ENCODE measurements at places on chromosomes 1 and 21.
A peak's percentile ranks its signal among the peaks of the same experiment; 100 is the strongest.

GRCh38 chr1:183374825-183375224 is 43.4 kb downstream of the NMNAT2 start:
- no peak for DNase-seq

- DNase-seq = no peak
These were observed 32.2 kb downstream of the FAM177B start for GRCh38 chr1:222769181-222769580.

DNA sequence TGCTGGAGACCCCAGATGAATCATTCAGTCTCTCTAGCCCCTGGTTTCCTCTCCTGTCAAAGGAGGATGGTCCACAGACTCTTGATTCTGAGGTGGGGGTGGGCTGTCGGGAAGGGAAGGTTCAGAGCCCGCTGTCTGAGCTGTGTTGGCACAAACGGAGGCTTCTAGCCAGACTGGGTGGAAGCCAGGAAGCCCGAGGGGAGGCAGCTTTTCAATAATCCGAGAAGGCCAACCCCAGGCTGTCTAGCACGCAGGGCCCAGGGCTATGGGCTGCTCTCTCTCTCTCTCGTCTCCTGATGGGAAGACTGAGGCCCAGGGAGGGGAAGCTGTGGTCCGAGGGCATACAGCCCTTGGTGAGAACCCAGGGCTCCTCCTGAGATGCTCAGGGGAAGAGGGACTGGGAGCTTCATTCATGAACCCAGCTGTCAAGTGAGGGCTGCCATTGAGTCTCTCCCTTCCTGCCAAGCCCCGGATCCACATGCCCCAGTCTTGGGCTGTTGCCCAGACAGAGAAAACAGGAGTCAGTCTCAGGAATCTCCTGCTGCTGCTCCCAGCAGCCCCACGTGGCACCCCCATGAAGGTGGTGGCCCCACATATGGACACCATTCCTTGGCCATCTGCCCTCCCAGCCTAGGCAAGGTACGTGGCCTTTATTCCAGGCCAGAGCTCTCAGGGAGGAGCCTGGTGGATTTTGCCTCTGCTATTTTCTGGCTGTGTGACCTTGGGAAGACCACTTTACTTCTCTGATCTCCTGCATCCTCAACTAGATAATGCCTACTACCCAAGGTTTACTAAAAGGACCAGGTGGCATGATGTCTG is 44.4 kb downstream of the RAP1GAP start:
- DNase-seq = no peak

DNA sequence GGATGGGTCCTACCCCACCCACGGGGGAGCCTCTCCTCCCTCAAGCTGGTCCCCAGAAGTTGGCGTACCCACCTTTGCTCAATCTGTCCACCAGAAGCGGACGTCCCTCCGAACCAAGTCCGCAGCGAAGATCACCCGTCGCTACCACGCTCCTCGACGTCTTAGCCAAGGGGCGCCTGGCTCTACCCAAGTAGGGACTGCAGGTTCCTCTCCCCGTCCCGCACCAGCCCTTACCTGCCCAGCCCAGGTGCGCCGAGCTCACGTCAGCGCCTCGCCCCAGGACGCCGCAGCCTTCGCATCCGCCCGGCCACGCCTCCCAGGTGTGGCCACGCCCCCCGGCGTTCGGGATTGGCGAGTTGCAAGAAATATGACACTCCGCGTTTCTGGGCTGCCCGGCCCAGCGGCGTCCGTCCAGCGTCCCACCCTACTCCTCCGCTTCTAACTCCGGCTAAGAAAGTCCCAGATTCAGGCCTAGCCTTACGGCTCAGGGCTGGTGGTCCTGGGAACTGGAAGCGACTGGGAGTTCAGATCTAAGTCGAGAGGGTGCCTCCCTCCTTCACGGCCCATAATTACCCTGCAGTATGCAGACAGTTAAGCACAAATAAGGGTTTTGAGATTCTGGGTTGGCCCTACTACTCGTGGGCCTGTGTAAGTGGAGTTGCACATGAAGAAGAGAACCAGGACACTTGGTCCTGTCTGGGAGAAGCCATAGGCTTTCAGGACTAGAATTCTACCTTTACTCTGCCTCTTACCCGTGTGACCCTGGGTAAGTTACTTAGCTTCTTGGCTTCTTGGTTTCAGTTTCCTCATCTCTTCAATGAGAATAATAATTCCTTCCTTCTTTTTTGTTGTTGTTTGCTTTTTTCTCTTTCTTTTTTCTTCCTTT is at the start of gene IRF6:
Gene IRF6 (minus strand): TSS at position 268 of the 886 bp plus-strand sequence. CDS start 4,729 bp downstream, outside the sequence.
- peak; percentile 78 for DNase-seq

GRCh38 chr1:229874609-229875008 is 192.4 kb upstream of the GALNT2 start:
- DNase-seq = no peak

DNA sequence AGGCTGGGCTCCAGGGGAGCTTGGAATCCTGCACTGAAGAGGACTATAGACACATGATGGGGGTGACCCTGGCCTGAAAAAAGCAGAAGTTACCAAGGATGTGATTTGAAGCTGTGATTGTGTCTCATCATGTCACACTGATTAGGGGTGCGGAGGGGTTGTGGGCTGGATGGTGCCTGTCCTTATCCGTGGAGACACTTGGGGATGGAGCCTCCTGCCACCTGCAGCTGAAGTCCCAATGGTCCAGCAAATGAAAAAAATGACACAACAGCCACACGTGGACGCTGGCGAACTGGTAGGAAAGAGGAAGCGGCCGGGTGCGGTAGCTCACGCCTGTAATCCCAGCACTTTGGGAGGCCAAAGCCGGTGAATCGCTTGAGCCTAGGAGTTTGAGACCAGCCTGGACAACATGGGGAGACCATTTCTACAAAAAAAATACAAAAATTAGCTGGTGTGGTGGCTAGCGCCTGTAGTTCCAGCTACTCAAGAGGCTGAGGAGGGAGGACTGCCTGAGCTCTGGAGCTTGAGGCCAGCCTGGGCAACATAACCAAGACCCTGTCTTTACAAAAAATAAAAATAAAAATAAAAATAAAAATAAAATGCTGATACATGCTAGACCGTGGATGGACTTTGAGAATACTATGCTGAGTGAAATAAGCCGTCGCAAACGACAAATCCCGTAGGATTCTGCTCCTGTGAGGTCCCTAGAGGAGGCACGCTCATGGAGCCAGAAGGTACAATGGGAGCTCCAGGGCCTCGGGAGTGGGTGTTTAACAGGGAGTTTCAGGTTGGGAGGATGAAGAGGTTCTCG is 838 bp upstream of the IBA57 start:
- DNase-seq = no peak

GRCh38 chr1:227729144-227729880 is 5.8 kb downstream of the JMJD4 start:
- no peak for DNase-seq

GRCh38 chr1:47578026-47578720 is 140.3 kb downstream of the FOXD2 start:
- no peak for DNase-seq

DNA sequence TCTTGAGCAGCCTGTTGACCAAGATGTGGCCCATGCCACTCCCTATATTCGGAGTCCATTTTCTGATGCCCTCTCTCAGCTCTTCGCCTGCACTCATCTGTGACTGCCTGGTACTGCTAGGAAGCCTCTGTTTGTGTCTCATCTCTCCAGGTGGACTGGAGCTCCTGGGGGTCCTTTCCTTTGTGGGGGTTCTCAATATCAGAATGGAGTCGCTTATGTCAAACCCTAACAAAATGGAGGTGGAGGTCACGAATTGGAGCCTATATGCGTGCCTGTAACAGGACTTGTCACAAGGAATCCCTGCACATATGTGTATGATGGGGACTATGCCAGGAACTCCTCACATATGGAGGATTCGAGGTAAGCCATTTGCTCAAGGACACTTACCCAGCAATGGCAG is 46.7 kb upstream of the ATP5PO start:
- DNase-seq = no peak

GRCh38 chr1:51482881-51483280 is 36.2 kb downstream of the EPS15 start:
- DNase-seq = no peak

DNA sequence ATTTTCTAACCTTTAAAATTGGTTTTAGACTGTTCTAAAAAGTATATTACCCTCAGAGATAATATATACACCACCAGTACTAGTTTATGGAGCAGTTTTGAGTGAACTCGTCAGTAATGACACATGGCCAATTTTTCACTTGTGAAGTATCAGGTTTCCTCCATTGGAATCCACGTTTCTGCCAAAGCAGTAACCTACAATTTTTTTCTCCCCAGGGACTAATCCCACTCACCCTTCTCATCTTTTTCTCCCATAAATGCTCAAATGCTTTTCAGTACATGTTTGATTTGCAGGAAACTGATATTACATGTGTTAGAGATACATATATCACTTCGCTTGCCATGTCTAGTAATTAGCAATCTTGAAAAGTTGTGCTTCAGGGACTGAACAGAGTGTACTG is 94.1 kb downstream of the COL24A1 start:
- no peak for DNase-seq

GRCh38 chr1:156226116-156226538 is 13.3 kb downstream of the PMF1 start:
- DNase-seq = no peak

- DNase-seq = no peak
These were observed 39.7 kb downstream of the SIM2 start for GRCh38 chr21:36738489-36739126.

DNA sequence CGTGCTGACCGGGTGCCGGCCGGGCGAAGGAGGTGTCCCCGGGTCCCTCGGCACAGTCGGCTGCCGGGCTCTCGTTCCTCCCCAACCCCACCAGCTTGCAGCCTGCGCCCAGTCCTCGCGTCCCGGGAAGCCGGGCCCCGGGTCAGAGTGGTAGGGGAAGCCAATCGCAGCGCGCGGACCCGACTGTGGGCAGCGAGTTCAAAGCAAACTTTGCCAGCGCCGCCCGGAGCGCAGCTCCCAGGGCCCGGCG is 328 bp downstream of the MYCL start:
- peak; percentile 18 for DNase-seq

- DNase-seq = no peak
These were observed 35.9 kb upstream of the PTGFRN start for GRCh38 chr1:116873680-116874271.

- DNase-seq = no peak
These were observed 6.3 kb downstream of the ZMPSTE24 start for GRCh38 chr1:40264354-40264781.

DNA sequence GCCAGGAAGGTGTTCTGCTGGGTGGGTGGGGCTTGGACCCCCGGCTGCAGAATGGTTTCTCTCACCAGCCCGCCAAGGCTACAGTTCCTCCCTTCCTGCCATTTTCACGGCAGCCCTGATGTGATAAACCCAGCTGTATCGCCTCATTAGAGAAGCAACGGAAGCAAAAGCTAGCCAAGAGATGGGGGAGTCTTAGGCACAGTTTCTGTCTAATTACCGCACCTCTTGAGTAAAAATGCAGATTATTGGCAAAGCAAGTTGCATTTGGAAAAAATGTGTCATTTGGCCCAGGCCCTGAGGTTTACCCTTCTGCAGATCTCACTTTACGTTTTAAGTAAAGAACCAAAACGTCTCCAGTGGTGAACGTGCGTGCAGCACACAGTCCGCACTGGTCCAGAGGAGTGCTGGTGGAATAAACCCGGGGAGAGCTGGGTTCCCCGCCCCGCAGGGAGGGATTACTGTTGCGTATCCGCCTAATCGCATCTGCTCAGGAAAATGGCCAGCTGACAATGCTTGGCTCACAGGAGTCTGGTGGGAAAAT is 109.9 kb downstream of the GALNT2 start:
- no peak for DNase-seq

GRCh38 chr1:26831546-26832248 is 5.2 kb downstream of the ZDHHC18 start:
- no peak for DNase-seq

GRCh38 chr1:13700521-13701270 is 708 bp downstream of the PRDM2 start:
- peak; percentile 56 for DNase-seq

GRCh38 chr1:82507011-82507410 is 706.3 kb downstream of the ADGRL2 start:
- DNase-seq = no peak

DNA sequence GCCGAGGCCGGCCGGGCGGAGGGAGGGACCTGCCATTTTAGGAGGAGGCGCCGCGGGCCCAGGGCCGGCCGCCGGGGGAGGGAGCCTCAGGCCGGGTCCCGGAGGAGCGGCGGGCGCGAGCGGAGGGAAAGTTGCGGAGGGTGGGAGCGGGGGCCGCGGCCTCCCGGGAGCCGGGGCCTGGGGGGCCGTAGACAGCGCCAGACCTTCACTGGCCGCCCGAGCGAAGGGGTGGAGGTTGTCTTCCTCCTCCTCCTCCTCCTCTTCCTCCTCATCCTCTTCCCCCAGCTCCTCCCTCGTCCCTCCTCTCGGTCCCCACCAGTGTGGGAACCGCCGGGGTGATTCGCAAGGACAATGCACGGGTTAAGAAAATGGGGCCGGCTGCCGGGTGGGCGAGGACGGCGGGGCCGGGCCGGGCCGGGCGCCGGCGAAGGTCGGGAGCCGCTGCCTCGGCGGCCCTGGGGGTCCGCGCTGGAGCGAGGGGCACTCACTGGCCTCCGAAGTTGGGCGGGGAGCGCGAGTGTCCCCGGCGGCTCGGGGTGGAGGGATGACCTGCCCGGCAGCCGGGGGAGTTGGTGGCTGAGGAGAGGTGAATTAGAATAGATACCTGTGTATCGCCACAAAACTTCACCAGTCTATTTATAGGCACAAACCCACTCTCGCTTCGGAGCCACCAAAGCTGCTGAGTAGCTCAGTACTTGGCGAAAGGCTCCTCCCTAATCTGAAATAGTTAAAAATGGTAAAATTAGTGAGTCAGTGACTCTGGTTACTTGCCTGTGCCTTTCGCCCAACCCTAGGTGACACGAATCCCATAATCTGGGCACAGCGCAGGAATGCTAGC is 1.3 kb downstream of the DYRK1A start:
- peak; percentile 29 for DNase-seq

DNA sequence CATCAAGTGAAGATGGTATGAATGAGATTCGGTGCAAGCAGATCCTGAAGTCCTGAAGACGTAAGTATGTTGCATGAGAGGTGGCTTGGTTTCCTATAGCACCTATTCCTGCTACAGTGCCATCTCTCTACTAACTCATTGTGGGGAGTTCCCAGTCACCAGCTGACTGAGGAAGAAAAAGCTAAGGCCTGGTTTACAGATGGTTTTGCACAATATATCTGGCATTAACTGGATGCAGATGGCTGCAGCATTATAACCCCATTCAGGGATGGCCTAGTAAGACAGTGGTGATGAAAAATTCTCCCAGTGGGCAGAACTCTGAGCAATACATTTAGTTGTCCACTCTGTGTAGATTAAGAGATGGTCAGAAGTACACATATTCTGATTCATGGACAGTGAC is 36.7 kb downstream of the RTCA start:
- DNase-seq = no peak

Data from activated CD8-positive, alpha-beta memory T cell treated with anti-CD3 and anti-CD28 coated beads, Interleukin-2, amount 50 U/mL, for 4 hours (primary cell).